A549 treated with ZK216348 at 1 μM for 4 hours (cell line): ENCODE measurements at places on chromosomes 16 and 17. TPM values are rescaled to one million over a fixed set of nuclear protein-coding genes. Genes with fewer than 3 reads are reported as not detected.

C16orf89 gene
- not detected in 5 replicates for total RNA-seq

IL34 gene
- 0.32 to 0.83 TPM (median 0.43 TPM) in 4 of 5 replicates, not detected in the other for total RNA-seq

BCL6B gene
- not detected in 5 replicates for total RNA-seq

HS3ST4 gene
- not detected in 5 replicates for total RNA-seq

KCNJ18 gene
- not detected in 5 replicates for total RNA-seq

SLX1A gene
- total RNA-seq, result 6.4 to 29.4 TPM (median 11.8 TPM) in 5 replicates
